ENCODE measurements at places on chromosomes 7 and 10.

DNA sequence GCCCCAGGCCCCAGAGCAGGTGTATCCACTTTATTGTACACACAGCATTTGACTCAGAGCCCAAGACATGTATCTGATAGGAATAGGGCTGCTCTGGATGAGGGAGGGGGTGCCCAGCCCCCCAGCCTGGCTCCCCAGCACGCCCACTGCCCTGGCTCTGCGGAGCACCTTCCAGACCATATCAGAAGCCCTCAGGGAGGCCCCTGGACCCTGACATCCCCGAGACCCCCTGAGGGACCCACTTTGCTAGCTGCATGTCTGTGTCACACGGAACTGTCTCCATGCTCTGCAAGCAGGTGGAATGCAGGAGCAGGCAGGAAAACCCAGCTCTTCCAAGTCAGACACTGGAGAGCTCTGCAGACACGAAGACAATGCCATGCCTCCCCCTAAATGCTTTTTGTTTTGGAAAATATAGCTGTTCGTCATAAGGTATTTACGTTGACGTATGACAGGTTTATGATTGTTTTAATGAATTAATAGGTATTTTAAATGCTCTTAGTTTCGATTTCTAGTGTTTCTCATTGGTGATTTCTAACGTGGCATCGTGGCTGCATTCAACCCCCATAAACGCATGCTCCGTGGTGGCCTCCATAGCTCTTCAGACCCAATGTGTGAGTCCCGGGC is 92.8 kb upstream of the INSIG1 start:
- DNase-seq = no peak

DNA sequence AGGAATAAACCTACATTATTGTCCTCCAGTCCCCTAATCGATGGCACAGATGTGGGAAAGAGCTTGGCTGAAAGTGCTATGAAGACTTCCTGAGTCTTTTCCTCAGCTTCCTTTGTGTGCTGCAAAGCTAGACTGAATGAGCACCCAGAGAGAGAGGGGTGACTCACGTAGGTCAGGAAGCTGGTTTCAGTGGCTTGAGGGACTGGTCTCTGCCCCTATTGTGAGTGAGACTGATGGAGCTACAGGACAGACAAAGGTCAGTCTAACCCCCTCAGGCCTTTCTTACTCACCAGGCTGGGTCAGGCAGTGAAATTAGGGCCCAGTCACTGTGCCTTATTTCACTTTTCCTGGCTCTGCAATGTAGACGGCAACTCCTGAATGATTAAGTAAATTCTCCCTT is 171.1 kb upstream of the GRB10 start:
- no peak for DNase-seq

DNA sequence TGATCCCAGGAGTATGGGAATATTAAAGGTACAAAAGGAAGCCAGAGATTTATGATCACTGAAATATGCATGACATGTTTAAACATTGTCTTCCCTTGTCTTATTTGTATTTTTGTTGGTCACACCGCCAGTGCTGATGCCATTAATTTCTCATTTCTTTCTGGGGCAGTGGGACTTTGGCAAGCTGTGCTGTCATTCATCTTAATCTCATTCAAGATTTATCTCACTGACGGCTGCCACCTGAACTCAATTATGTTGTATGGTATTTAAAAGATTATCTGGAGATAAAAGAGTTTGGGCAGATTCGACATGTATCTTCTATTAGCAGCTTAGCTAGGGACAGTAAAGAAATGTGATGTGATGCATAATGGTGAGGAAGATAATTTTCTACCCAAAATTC is 284.9 kb upstream of the PLXDC2 start:
- DNase-seq = no peak

- DNase-seq = no peak
Observed at GRCh38 chr10:83007510-83007909, 1131.8 kb upstream of the GHITM start.

- DNase-seq = no peak
Observed at GRCh38 chr7:106869954-106870353, 4.9 kb downstream of the PIK3CG start.

- DNase-seq = no peak
Observed at GRCh38 chr7:79420464-79420863, 33.0 kb downstream of the MAGI2 start.

DNA sequence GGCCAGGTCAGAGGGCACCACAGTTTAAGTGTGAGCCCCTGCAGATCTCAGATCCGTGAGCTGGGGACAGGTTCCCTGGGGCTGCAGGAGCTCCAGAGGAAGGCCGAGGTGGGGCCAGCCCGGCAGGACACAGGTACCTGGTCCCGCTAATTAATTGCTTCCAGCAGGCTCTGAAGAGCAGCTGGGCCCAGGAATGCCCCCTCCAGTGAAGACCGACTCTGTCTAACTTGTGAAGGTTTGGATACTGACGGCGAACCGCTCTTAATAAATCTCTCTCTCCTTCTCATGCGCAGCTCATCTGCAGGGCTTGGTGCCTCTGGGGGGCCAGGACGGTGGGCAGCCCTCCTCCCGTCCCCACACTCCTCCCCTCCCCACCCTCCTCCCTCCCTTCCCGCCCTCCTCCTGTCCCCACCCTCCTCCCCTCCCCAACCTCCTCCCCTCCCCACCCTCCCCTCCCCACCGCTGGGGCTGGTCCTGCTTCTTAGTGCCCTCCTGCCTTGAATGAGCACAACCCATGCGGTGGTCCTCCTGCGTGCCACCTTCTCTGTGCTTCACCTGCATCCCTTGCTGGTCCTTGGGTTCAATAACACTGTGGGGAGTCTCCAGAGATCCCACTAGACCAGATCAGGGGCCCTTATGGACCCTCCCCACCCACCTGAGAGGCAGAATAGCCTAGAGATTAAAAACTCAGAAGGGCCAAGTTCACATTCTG is 38.3 kb downstream of the PDGFA start:
- DNase-seq = no peak

GRCh38 chr10:33306126-33306525 is 28.3 kb downstream of the NRP1 start:
- DNase-seq = no peak

GRCh38 chr7:19110026-19110730 is 7.3 kb downstream of the TWIST1 start:
- no peak for DNase-seq

DNA sequence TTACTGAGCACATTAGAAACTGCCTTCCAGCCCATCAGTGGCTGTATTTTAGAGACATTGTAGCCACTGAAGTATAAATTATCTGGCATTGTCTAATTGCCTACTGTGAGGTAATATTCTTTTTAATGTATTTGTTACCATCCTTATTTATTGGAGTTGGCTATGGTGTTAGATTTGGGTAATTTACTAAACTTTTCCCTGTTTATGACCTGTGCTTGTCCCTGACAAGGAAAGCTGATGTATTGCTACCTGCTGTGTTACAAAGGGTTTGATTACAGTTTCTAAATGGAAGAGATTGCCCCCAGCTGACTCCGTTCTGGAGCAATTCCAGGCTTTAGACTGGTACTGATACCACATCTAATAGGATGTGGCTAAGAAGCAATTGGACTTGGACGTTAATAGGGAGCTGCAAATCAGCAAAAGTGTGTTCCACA is 12.3 kb upstream of the ASCC1 start:
- no peak for DNase-seq

- DNase-seq = peak; percentile 40
Observed at GRCh38 chr10:72058989-72059842, 29.1 kb downstream of the SPOCK2 start.

- no peak for DNase-seq
Observed at GRCh38 chr10:128568990-128569945, 443.0 kb upstream of the MKI67 start.

DNA sequence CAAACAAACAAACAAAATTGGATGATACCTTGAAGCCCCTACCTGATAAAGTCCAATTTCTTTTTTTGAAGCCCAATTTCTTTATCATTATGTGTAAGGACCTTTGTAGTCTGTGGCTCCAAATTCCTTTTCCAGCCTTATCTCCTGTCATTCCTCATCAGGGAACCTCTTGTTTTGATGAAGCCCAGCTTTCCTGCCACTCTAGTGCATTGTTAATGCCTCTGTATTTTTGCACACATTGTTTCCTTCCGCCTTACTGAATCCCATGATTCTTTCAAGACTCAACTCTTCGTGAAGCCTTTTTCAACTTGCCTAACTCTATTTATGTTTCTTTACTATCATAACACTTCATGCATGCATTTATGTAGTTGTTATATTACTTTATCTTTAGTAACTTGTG is 3.3 kb downstream of the FBH1 start:
- DNase-seq = no peak

DNA sequence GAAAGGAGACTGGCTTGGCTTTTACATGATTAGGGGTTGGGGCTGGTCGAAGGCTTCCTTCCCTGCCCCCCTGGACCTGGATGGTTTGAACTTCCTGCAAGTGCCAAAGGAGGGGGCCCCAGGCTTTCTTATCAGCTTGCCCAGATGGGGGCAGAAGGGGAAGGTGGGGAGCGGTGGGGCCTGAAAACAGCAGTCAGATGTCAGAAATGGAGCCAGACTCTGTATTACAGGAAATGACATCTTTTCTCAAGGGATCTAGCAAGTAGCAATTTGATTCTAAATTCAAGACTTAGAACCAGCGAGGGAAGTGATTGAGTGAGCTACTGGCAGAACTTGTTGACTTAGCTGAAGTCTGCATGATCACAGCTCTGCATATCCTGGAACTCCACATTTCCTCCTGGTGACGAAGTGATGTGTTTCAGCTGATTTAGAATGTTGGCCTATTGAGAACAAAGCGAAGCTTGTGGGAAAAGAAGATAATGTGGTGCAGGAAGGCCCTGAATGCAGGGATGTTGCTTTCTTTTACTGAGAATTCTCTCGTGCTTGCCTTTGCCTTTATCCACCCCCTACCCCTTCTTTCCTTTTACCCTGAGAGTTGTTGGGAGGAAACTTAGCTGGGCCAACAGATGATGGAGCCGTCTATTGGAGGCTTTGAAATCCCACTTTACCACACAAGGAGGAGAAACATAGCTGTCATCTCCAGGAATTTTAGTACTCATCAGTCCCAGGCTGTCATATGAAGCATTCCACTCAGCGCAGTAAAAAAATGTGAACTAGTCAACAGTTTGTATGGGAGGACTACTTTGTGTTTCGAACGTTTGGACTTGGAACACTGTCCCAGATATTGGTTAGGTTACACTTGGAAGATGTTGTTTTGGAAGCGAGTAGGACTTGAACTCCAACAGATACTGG is 43.2 kb downstream of the CCNY start:
- DNase-seq = no peak

GRCh38 chr10:101055411-101055810 is 6.4 kb upstream of the KAZALD1 start:
- DNase-seq = no peak

DNA sequence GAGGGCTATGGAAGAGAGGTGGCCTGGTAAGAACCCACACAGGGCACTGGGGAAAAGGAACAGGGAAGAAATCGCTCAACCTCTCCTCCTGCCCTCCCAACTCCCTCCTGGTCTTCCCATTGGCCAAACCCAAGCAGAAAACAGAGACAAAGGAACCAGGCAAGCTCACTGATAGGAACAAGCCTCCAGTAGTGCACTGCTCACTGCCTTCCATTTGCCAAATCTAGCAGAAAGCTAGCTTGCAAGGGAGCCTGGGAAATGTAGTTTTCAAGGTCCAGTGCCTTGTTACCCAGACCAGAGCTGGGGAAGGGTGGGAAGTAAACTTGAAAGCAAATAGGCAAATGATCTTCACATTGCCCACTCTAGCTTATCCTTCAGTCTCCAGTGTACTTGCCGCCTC is 556.1 kb upstream of the AUTS2 start:
- no peak for DNase-seq

DNA sequence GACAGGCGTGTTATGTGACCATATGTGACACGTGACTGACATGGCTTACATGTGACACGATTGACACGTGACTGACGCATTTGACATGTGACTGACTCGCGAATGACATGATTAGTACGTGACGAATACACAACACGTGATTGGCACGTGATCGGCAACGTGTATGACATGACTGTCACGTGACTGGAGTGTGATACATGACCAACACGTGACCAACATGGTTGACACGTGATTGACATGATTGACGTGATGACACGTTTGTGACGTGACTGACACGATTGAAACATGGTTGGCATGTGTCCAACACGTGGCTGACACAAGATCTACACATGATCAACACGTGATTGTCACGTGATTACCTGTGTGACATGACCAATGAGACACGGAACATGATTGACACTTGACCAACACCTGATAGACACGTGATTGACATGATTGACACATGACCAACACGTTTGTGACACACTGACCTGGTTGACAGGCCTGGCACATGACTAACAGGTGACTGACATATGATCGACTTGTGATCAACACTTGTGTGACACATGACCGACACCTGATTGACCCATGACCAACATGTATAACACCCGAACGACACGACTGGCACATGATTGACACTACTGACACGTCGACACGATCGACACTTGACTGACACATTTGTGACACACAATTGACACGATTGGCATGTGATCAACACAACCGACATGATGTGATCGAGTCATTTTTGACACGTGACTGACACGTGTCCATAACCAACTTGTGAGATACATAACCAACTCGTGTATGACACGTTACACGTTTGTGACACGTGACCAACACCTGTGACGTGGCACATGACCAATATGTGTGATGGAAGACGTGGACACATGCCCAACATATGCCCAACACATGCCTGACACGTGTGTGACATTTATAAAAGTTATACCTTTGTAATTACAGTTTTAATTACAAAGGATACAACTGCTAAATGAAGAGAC is 21.1 kb downstream of the CRPPA start:
- DNase-seq = no peak
